Stimulated activated CD4-positive, alpha-beta T cell treated with anti-CD3 and anti-CD28 coated beads, Interleukin-12 subunit alpha, Interleukin-12 subunit beta, amount 100 ng/mL, for 4 hours (primary cell): ENCODE measurements at places on chromosomes 5 and 9.
A peak's percentile ranks its signal among the peaks of the same experiment; 100 is the strongest.

- DNase-seq: no peak
Observed at GRCh38 chr9:89799221-89799620, 194.4 kb downstream of the GADD45G start.

GRCh38 chr9:76657265-76657664 is 107.0 kb upstream of the PCA3 start:
- DNase-seq: no peak

DNA sequence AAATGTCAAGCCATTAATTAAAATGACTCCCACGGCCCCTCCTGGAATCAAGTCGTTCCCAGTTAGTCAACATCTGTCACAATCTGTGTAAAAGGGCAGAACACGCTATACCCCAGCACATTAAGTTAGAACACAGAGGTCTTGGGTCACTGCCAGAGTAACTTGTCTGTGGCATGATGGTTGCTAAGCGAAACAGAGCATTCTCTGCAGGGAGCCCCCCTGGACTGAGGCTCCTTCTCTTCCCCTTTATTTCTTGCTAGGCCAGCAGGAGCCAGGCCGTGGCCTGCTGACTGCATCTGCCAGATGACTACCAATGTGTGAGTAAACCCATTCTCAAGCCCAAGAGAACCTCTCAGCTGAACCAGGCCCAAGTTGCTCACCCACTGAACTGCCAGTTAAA is 51.9 kb upstream of the ZBED3 start:
- no peak for DNase-seq

GRCh38 chr5:171122372-171122771 is 186.7 kb upstream of the TLX3 start:
- DNase-seq: no peak

DNA sequence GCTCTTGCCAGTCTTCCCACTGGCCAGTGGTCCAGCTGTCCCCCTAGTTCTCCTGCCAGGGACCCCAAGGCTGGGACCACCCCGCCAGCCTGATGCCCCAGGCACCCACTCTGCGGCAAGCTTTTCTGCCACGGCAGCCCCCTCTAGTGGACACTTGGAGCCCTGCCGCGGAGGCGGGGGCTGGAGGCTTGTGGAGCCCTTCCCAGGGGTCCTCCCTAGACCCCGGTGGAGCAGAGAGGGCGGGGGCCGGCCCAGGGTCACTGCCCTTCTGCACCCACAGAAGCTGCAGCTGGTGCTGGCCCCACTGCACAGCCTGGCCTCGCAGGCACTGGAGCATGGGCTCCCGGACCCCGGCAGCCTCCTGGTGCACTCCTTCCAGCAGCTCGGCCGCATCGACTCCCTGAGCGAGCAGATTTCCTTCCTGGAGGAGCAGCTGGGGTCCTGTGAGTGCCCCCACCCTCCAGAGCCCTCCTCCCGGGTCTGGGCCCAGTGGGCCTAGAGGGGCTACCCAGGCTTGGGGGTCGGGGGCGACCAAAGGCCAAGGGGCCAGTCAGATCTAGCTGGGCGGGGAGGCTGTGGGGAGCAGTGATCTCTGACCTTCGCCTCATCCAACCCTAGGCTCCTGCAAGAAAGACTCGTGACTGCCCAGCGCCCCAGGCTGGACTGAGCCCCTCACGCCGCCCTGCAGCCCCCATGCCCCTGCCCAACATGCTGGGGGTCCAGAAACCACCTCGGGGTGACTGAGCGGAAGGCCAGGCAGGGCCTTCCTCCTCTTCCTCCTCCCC is 9.1 kb downstream of the EGFL7 start:
- DNase-seq: peak; percentile 48

- no peak for DNase-seq
Observed at GRCh38 chr5:89071941-89072331, 189.0 kb upstream of the MEF2C start.

GRCh38 chr5:38765399-38765861 is 80.4 kb upstream of the OSMR start:
- no peak for DNase-seq

DNA sequence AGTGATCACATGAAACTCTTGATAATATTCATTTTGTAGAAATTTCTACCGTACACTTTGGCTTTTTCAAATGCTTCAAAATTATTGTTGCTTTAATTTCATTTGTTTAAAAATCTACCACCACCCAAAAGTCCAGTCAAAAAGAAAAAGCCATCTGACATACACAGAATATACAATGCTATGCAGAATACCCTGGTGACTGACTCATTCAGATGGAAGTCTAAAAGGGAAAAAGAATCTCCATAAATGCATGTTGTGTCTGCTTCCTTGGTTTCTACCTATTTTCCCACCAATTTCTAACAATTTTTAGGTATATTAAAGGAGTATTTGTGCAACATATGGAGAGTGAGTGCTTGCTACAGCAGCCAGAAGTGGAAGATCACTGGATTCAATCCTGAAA is 9.3 kb upstream of the RAPGEF6 start:
- no peak for DNase-seq

GRCh38 chr5:55226934-55227663 is at the start of gene MCIDAS:
MCIDAS (minus strand) TSS chr5:55227315; CDS start chr5:55227138, 177 bp downstream.
- peak; percentile 65 for DNase-seq

DNA sequence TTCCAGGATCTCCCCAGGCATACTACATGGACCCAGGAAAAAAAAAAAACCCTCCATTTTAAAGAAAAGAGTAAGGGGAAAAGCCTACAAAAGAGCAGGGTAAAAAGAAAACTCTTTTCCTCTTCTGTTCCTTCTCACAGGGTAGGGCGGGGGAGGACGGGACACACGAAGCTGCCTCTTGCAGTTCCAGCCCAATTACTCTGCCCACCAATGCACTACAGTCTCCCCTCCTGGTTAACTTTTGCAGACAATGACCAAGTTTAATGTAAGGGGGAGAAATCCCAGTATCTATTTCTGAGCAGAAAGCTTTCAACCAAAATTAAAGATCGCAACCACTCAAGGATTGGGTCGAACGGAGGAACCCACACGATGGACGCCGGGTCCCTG is 1.3 kb downstream of the BRD3 start:
- no peak for DNase-seq

DNA sequence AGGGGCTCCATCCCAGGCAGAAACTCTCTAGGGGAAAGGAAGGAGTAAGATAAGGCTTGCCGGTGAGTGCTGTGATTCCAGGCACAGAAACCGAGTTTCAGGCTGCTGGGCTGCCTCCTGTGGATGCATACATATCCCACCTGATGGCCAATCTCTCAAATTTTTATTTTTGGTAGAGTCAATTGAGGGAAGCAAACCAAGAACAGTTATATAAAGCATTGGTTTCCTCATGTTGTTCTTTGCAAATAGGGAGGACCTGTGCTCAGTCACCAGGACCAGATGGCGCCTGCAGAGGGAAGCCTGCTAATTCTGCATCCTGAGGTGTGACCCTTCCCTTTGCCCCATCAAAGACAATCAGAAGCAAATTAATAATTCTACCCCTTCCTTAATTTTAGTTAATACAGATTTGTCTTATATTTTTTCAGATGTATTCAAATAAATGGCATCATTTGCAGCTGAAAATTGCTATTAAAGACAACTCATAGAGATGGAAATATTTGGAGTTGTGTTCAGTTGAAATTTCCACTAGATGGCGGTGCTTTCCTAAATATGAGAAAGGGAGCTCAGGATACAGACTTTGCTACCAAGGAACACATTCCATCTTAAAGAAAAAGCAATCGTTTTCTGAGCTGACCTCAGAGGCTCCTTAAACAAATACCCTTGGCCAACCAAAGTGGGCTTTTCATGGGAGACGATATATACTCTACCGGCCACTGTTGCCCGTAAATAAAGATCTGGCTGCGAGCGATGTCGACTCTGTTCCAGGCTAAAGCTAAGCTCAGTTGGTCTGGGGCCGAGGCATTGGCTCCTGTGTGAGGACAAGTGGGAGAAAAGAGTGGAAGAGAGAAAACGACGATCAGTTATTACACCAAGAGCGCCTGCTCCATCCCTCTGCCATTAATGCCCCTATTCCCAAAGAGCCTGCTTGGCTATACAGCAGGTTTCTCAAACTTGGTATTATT is 225.7 kb upstream of the KLF9 start:
- no peak for DNase-seq

- no peak for DNase-seq
Observed at GRCh38 chr9:83346655-83347420, 191.4 kb downstream of the FRMD3 start.

DNA sequence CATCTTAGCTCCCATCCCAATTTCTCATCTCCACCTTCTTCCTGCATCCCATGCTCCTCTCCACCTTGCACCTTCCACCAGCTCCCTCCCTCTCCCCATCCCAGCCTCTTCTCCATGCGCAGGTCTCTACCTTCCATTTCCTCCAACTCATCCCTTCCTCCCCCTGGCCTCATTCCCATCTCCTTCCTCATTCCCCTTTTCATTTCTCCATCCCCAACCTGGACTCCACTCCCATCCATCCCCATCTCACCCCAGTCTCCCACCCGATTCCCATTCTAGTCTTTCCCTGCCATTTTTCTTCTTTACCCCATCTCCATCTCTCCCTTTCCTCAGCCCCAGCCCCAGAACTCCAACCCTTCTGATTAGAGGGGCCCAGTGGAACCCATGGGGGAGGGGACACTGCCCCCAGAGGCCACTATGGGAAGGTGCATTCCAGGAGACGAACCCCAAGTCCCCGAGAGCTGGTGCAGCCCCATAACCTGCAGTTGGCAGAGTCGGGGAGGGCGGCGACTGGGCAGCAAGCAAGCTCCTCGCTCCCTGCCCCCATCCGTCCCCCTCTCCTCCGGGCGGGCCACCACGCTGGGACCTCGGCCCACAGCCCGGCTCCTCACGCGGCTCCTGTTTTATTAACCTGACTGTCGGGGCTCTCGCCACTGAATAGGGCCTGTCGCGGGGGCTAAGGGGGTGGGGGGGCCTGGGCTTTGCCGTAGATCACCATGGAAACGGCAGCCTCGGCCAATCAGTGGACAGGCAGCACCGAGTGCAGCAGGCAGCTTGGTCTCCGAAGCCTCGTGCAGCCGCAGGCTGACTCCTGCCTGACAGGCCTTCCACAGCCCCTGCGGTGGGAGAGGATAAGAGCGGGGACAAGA is 66.7 kb downstream of the PCDH1 start:
- no peak for DNase-seq

DNA sequence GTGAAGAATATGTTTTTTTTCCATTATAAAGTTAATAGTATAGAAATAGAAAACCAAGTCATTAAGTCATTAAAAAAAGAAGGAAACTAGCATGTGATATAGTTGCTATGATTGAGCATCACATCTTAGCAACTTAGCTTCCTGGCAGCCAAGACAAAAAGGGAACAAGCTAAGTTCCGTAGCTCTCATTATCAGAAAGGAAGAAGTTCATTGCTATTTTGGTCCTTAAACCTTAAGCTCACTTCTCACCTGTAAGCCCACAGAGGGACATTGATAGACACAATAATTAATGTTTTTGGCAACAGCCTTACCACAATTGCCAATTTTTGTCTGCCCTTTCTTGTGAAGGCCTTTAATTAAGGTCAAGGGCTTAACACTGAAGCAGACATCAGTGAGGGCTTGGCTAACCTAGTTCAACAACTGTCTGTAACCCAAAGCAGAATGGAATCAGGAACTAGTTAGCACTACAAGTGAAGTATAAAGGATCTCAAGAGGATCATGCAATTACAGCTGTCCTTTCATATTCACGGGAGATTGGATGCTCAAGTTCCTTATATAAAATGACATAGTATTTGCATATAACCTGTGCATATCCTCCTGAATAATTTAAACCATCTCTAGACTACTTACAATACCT is 24.0 kb upstream of the KLF4 start:
- no peak for DNase-seq

DNA sequence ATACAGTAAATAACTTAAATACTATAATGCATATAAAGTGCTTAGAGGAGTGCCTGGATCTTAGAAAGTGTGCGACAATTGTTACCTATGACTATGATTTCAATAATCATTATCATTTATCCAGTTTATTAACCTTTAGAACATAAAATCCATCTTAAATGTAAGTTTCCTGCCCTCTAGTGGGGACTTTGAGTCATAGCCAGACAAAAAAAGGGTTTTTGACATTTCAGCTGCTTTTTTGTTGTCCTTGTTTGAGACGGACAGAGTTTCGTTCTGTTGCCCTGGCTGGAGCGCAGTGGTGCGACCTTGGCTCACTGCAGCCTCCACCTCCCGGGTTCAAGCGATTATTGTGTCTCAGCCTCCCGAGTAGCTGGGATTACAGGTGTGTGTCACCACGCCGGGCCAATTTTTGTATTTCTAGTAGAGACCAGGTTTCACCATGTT is 9.7 kb upstream of the C9orf152 start:
- no peak for DNase-seq

DNA sequence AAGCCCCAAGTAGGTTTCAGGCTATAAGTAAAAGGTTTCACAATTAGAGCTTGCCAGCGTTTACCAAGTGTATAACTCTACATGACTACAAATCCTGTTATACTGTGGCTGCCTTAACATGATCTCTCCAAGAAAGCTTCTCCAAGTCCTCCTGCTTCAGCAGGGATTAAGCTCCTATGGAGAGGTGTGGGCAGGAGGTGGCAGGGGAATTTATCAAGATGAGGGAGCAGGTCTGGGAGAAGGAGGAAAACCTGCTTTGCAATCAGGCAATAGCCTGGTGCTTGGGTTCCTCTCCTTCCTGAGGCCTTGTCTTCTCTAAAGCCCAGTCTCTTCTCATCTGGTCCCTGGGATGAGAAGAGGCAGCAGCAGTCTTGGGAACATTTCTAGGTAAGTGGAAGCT is 135.2 kb downstream of the TSSK1B start:
- DNase-seq: no peak

- DNase-seq: no peak
Observed at GRCh38 chr9:124420991-124421543, 5.8 kb upstream of the PSMB7 start.

DNA sequence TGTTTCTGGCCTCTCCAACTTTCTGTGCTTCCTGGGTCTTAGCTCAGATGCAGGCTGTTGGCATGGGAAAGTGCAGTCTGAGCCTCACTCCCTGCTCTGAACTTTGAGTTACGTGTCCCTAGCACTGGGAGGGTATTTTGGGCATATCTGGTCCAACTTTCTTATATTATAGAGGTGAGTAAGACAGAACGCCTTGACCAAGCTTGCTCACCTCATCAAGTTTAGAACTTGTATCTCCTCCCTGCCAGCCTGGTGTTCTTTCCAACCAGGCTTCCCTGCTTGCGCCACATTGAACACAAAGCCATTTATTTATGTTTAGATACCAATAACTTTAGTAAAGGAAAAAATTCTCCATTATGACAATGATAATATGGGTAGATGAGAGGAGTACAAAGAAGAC is 33.2 kb downstream of the TNC start:
- no peak for DNase-seq

DNA sequence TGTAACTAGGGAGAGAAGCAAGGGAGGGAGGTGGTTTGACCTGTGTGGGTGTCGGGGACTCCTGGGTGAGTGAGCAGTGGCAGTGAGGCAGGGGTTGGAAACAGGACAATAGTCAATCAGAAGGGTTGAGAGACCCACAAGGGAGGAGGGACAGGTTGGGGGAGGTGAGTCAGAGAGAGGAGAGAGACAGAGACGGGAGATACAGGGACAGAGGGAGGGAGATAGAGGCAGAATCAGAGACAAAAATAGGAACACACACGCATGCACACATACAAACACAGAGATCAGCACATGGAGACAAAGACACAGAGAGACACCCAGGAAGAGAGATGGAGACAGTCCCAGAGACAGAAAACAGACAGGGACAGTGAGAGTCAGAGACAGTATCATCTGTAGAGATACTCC is 39.3 kb upstream of the PTGS1 start:
- DNase-seq: no peak
